CD8-positive, alpha-beta T cell (primary cell): ENCODE measurements at places on chromosomes 2 and 18. TPM values are rescaled to one million over a fixed set of nuclear protein-coding genes. Genes with fewer than 3 reads are reported as not detected.

- no peak for DNase-seq
Observed at GRCh38 chr2:95309599-95309998, 12.5 kb downstream of the KCNIP3 start.

AFTPH gene
- total RNA-seq, result 23.0 TPM

GRCh38 chr2:219701847-219702634 lies 74.6 kb downstream of the SLC4A3 start:
- no peak for DNase-seq

DNA sequence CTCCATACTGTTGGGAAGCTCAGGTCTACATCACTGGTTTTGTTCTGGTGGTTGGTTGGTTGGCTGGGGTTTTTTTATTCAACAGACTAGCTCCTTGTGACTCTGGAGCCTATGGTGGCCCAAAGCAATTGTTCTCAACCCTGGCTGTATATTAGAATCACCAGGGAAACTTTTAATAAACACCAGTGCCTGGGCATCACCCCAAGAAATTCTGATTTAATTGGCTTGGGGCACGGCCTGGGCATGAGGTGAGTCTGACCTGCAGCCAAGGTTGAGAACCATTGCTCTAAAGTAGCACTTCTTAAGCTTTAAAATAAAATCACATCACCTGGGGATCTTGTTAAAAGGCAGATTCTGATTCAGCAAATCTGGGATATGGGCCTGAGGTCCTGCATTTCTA lies 184.1 kb downstream of the C1D start:
- DNase-seq, result no peak

TSPYL6 gene
- total RNA-seq, result not detected

DNA sequence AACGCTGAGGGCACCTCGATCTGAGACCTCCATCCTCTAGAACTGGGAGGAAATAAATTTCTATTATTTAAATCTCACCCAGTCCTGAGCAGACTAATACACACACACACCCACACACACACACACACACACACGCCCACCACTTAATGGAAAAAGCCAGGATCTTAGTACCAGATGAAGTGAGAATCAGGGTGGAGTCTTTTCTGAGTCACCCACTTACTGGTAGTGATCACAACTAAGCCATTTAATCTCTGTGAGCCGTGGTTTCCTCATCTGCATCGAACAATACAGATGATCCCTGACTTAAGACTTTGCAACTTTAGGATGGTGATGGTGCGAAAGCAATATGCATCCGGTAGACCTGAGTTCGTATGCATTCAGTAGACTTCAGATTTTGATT lies 18.6 kb downstream of the THNSL2 start:
- DNase-seq, result no peak

DNA sequence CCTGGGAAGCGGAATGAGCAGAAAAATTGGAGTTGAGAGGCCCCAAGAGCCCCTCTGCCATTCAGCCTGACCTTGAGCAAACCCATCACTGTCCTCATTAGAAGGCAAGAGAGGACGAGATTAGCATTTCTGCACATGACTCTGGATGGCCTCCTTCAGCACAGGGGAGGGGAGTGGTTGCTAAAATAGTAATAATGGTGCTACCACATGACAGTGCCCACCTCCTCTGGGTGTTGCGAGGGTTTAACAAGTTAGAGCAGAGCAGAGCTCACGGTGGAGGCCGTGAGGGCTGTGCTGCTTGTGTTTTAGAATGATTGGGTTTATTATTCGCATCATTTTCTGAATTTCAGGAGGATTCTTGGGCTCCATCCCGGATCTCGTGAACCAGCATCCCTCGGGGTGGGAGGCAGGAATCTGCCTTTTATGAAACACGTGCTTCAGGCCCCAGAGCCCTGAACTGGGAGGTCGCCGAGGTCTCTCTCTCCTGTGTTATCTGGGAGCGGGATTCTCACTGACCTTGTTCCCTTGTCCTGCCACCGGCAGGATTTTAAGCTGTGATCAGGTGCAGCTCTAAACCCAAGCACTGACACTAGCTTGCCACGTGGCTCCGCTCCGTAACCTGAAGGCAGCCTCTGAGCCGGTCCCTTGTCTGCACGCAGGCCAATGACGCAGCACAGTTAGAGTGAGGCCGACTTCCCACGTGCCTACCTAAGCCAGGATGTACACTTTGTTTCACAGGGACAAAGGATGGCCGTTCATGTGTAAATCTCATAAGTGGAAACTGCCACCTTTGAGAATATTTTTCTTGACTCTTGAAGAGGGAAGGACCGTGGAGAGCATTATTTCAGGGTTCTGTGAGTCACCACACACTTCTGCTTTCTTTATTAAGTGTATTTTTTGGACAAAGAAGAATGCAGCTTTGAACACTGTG lies 142.3 kb downstream of the ACOXL start:
- DNase-seq, result no peak

GRCh38 chr2:3868012-3868805 lies 164.8 kb downstream of the DCDC2C start:
- no peak for DNase-seq

DNA sequence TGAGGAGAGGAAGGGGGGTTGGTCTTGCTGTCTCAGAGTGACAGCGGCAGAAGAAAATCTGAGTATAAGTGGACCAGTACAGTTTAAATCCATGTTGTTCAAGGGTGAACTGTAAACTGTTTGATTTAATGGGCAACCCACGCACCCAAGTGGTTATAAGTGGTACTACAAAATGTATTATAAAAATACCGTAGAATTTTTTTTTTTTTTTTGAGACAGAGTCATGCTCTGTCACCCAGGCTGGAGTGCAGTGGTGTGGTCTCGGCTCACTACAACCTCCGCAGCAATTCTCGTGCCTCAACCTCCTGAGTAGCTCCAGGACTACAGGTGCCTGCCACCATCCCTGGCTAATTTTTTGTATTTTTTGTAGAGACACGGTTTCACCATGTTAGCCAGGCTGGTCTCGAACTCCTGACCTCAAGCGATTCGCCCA lies 2.1 kb upstream of the CHCHD5 start:
- DNase-seq, result peak; percentile 75

DNA sequence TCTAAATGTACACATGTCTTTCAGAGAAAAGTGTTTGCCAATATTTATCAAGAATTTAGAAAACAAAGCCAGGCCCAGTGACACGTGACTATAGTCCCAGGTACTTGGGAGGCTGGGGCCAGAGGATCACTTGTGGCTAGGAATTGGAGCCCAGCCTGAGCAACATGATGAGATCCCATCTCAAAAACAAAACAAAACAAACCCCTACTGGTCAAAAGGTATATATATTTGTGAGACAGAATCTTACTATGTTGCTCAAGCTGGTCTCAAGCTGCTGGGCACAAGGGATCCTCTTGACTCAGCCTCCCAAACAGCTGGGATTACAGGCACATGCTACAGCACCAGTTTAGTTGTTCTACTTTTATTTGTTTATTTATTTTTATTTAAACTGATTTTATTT lies 79.2 kb downstream of the ZDBF2 start:
- DNase-seq, result no peak

SLC25A12 gene
- total RNA-seq, result 9.2 TPM

TCF7L1 gene
- total RNA-seq, result not detected

GRCh38 chr2:55010149-55010591 lies 40.1 kb downstream of the RTN4 start:
- DNase-seq, result peak; percentile 54

CRACDL gene
- total RNA-seq, result 0.75 TPM

DNA sequence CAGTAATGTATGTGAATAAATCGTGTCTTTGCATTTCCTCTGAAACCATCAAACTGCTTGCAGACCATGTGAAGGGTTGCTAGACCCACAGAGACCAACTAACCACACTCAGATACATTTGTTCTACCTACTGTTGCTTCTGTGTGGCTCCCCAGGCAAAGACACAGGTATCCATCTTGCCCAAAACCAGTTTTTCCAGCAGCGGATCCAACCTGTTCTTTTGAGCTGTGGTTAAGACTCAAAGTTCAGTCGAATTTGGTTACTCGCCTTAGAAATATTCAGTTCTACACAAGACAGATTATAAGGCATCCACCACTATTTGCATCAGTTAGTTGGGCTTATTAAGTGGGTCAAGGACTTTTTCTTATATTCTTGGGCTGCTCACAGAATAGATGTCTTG lies 276.2 kb upstream of the EPHA4 start:
- no peak for DNase-seq

DNA sequence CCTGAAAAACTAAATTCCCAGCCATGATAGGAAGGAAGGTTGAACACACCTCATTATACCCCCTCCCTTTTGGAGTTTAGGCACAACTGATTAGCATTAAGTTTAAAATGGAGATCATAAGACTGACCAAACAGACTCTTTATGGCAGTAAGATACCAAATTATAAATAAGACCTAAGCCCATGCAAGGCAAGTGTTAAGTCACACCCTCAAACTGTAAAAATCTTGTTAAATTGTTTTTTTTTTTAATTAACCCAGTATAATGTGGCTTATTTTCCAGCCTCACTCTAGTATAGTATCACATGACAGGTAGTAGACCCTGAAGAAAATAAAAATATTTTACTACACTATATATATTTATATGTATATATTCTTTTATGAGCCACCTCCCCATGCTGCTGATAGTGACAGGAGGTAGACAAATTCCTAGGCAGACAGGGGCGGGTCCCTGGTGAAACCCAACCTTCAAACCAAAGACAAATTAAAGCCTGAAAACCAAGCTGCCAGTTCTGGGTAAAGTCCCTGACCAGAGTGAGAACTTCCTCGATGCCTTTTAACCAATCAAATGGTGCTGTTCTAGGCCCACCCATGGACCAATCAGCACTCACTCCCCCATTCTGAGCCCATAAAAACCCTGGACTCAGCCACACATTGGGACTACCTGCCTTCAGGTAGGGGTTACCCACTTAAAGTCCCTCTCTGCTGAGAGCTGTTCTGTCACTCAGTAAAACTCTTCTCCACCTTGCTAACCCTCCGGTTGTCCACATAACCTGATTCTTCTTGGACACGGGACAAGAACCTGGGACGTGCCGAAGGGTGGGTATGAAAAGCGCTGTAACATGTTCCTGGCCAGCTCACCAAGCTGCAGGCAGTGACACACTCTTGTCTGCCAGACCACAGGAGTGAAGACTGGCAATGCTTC lies 123.9 kb upstream of the B3GNT2 start:
- no peak for DNase-seq

TRAK2 gene
- 22.5 TPM for total RNA-seq

CCDC141 gene
- total RNA-seq, result 28.2 TPM
